Metanephros (tissue), 2 donors: ENCODE measurements at places on chromosomes 1 and 21. TPM values are rescaled to one million over a fixed set of nuclear protein-coding genes. Genes with fewer than 3 reads are reported as not detected.

Gene DENND2C
- total RNA-seq = 5.8 TPM

Gene AGMAT
- total RNA-seq = 20.6 TPM

Gene C8A
- total RNA-seq = not detected

Gene NR1I3
- 0.23 TPM for total RNA-seq

Gene NPR1
- total RNA-seq = 61.4 TPM

Gene OR4F29
- 0.23 TPM for total RNA-seq

Gene CFAP107
- 0.12 TPM for total RNA-seq

Gene CASP9
- 33.8 TPM for total RNA-seq

Gene THEMIS2
- 15.7 TPM for total RNA-seq

Gene SPOCD1
- total RNA-seq = 0.76 TPM

Gene ZNF695
- total RNA-seq = 4.2 TPM

Gene SPRR1B
- total RNA-seq = not detected

Gene ARHGEF16
- total RNA-seq = 15.5 TPM

Gene SHCBP1L
- 0.29 TPM for total RNA-seq

Gene TMEM51
- 26.0 TPM for total RNA-seq

Gene PEAR1
- 33.2 TPM for total RNA-seq

Gene RNF115
- total RNA-seq = 14.9 TPM

Gene SMIM1
- 12.1 TPM for total RNA-seq

Gene C1orf116
- total RNA-seq = 13.3 TPM

Gene OR14K1
- total RNA-seq = not detected

Gene FCER1G
- total RNA-seq = 21.9 TPM

Gene FCRLA
- total RNA-seq = 0.99 TPM

Gene CACNA1S
- total RNA-seq = 16.5 TPM

Gene TNNT2
- total RNA-seq = 7.4 TPM

Gene LCE2A
- not detected for total RNA-seq

Gene HSD3B2
- total RNA-seq = 1.3 TPM

Gene TFF3
- 4.0 TPM for total RNA-seq
